ENCODE measurements at places on chromosomes 5 and 9.

DNA sequence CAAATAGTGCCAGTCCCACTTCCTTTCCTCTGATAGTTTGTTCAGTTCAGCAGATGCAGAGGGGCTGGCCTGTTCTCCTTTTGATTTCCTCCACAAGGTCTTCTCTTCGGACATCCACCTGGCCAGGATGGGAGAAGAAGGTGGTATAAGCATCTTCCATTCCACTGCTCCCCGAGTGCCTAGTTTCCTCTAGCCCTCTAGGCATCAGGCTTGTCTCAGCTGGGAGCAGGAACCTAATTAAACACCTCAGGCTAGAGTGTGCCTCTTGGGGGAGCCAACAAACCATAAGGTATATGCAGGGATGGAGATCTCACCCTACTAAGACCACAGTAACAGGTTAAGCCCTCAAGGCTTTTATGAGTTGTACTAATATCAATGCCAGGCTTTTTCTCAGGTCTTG, 835 bp upstream of the DND1 start:
- DNase-seq: no peak

GRCh38 chr9:10112070-10112469, 500.7 kb downstream of the PTPRD start:
- no peak for DNase-seq

- DNase-seq: no peak
Measured at GRCh38 chr9:136261686-136262430, 16.2 kb upstream of the QSOX2 start.

- DNase-seq: peak; percentile 53
Measured at GRCh38 chr5:83924891-83925290, 204.2 kb upstream of the HAPLN1 start.

DNA sequence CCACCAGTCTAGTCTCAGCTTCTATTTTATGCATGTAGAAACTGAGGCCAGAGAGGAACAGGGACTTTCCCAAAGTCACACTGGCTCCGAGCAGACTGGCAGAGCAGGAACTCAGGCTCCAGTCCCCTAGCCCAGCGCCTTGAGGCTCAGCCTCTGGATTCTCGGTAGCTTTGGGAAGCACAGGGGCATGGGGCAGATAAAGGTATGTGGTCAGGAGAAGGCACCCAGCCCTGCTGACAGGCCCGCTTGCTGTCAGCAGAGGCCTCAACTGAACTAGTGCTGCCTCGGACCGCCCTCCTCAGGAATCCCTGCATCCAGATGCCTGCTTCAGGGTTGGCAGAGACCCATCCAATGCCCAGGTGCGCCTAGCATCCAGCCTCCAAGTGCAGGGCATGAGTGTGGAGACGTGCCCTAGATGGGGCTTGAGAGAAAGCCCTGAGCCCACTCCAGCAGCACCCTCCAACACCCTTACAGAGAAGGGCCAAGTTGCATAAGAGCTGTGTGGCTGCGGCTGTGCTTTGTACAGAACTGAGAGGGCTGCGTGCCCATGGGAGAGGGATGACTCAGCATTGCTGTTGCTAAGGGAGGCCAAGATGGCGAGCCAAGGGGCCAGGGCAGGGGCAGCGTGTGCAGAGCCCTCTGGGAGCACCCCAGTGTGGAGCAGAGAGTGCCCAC, 168.6 kb downstream of the MACROH2A1 start:
- peak; percentile 82 for DNase-seq

DNA sequence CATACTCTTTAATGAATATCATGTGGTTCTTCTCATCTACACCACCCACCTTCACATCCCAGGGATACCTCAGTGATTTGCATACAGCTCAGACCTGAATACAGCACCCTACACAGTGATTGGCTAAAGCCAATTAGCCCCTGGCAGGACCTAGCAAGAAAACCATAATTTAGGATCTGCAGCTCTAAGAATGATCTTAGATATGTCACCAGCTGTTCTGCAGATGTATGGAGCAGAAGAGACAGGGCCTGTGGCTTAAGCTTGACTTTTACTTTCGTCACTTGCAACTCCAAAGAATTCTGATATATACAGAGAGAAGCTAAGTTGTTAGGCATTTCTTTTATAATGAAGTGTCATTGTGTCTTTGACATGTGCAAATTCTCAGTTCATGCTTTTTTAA, 483.2 kb upstream of the C9orf72 start:
- DNase-seq: peak; percentile 70
